Stimulated activated CD4-positive, alpha-beta T cell treated with anti-CD3 and anti-CD28 coated beads, Interleukin-12 subunit alpha, Interleukin-12 subunit beta, amount 100 ng/mL, for 24 hours (primary cell): ENCODE measurements at places on chromosomes 12 and 14.

GRCh38 chr14:68627050-68627867, 165.6 kb downstream of the ZFP36L1 start:
- no peak for DNase-seq

- peak; percentile 31 for DNase-seq
Measured at GRCh38 chr14:68627868-68628604, 164.8 kb downstream of the ZFP36L1 start.

GRCh38 chr12:31737345-31737744, 8.5 kb upstream of the AMN1 start:
- DNase-seq, result no peak

DNA sequence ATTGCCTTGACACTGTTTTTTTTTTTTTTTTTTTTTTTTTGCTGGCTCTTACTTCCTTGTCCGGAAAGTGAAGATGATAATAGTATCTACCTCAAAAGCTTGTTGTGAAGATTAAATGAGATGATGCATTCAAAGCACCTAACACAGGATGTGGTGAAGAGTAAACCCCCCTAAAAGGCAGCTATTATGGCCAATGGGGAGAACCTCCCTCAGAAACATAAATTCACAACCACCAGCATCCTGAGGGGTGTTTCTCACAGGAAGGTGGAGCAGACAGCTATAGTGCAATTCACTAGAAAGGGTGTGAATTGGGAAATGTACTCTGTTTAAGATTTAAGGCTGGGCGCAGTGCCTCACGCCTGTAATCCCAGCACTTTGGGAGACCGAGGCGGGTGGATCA, 85.4 kb upstream of the CRY1 start:
- no peak for DNase-seq

DNA sequence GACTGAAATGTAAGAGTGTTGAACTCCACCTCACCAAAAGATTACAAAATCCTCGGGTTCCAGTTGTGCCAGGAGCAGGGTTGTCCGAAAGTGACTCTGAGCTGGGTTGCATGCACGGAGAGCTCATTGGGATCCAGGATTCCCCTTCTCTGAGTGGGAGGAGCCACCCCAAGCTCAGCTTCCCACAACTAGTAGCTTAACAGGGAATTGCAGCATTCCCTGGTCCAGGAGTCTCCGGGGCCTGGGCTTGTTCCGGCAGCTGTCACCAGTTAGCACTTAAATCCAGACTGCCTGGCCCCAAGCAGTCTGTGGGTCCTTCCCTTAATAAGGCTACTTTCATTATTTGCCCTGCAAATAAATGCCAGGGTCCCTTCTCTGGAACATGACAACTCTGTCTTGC, 50.1 kb downstream of the CD9 start:
- no peak for DNase-seq

- DNase-seq, result no peak
Measured at GRCh38 chr14:89477391-89477790, 60.4 kb upstream of the FOXN3 start.

DNA sequence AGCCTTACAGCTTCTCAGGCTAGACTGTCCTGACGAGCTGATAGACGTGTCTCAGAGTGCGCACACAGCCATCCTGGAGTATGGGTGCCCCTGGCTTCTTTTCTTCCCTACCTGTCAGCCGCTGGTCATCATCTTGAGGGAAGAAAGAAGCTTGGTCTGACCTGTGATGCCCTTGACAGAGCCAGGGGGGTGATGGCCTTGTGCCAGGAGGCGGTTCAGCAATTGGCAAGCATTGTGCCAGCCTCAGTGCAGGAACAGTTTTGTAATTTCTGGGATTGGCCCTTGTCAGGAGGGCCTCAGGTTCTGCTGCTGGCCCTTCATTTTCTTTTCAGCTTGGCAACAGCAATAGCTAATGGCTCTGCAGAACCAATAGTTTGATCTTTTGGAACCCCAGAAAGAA, 80.1 kb downstream of the ADCK1 start:
- DNase-seq, result no peak

- no peak for DNase-seq
Measured at GRCh38 chr12:82746668-82747067, 60.0 kb downstream of the TMTC2 start.

DNA sequence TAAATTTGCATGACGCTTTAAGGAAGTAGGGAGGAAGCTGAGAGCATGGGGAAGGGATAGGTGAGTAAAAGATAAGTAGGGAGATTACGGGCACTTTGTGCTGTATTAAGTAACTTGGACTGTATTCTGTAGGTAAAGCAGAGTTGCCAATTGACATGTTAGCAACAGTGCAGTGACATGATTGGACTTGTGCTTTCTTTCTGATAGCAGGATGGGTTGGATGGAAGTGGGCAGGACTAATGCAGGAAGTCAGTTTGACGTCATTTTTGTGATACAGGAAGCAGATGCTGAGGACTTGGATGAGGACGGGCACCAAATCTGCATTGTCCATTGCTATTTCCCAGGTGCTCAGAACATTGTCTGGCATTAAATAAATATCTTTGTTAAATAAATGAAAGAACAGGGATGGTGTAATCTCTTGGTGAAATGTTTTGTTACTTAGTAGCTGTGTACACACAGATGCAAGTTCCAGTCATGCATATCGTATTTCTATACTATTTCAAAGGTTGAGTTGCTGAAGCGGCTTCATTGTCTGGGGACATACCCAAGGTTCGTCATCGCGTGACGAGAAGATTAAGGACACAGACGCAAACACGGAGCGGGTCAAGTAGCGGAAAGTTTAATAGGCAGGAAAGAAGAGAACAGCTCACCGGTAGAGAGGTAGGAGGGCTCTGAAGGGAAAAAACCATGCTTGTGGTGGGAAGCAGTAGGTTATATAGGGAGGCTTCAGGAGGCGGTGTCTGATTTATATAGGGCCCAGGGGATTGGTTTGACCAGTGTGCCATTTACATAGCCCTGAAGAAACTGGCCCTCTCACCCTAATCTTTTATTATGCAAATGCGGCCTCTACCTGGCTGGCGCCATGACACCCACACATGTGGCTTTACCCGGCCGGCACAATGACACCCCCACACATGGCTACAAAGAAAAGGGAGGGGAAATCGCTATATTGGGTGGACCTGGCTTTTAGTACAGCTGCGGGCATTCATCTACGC, 30.7 kb downstream of the GUCY2C start:
- DNase-seq, result no peak

- DNase-seq, result no peak
Measured at GRCh38 chr12:3197131-3197818, 120.1 kb downstream of the TSPAN9 start.

- DNase-seq, result no peak
Measured at GRCh38 chr12:76259106-76259505, 89.1 kb downstream of the BBS10 start.

DNA sequence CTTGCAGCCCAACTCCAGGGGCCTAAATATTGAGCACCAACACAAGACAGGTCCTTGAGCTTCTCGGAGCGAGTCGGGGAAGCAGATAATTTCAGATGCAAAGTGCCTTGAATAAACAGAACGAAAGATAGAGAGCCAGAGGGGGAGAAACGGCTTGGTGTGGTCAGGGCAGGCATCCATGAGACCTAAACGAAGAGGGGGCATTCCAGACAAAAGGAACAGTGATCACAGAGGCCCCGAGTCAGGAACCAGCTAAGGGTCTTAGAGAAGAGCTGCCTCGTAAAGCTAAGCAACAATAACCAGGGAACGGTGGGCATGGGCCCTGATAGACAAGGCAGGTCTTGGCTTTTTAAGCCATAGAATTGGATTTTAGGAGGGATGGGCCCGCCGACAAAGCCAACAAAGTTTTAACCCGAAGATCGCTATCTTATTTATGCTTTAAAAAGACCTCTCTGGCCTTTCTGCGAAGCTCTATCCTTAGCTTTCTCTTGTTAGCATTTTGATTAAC, 421 bp upstream of the ACADS start:
- no peak for DNase-seq

- no peak for DNase-seq
Measured at GRCh38 chr12:15293731-15294130, 28.6 kb upstream of the PTPRO start.

- DNase-seq, result no peak
Measured at GRCh38 chr14:94113073-94113472, 2.5 kb downstream of the IFI27 start.

DNA sequence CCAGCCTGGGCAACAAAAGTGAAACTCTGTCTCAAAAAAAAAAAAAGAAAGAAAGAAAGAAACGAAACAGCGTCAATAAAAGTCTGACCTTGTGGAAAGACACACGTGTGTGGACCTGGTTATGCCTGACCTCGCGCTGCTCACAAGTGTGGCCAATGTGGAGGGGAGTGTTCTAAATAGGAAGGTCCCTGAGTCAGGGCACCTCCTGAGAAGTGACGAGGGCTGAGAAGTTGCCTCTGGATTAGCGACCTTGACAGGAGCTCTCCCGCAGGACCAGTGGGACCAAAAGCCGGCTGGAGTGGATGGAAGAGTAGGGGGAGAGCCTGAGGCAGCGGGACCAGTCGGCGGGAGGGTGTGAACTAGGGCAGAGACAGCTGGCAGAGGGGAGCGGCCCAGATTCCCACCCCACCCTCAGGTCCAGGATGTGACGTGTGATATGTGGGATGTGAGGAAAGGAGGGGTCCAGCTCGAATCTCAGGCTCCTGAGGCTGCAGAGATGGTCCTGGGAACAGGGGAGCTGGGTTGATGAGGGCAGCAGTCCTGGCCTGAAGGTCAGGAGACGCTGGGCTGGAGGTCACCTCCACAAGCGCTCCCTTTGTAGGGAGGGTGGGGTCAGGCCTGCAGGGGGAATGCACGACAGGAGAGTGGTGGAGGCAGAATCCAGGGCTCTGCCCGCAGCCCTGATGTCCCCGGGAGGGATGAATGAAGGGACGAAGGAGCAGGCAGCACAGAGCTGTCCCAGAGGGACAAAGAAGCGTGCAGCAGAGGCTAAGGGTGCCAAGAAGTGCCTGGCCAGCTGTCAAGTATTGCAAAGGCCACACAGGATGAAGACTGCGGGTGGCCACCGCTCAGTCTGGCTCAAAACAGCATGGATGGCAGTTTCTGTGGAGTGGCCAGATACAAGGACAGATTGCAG, 24.8 kb upstream of the GPR68 start:
- no peak for DNase-seq

DNA sequence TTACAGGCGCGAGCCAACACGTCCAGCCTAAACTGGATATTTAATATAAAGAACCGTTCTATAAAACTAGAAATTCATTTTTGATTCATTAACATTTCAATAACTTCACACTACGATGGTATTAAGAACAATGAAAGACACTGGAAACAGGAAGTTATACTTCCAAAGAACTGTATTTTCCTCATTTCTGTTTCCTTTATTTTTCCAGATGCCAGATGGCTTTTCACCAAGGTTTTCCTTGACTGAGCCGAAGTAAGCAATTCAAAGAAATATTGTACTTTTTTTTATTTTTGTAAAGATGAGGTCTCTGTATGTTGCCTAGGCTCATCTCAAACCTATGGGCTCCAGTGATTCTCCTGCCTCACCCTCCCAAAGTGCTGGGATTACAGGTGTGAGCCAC, 28.2 kb downstream of the EEA1 start:
- no peak for DNase-seq

GRCh38 chr12:68403711-68404110, 71.5 kb upstream of the MDM1 start:
- DNase-seq, result no peak

DNA sequence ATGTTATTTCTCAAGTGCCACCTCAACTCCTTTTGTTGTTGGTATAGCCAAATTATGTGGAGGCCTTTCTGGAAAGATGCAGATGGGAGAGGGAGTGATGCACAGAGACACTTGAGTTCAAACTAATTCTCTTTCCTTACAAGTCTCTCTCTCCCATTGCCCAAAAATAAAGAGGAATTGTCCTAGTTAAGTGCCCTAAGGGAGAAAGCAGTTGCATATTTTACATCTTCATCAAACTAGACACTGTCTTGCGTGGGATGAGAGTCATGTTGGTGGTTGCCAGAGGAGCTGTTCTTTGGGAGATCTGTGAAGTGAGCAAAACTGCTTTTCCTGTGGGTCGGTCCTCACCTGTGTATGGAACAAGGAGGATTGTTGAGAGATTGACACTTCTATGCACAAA, 72.2 kb downstream of the EP400 start:
- DNase-seq, result no peak

- no peak for DNase-seq
Measured at GRCh38 chr12:30994274-30994673, 67.7 kb downstream of the TSPAN11 start.

DNA sequence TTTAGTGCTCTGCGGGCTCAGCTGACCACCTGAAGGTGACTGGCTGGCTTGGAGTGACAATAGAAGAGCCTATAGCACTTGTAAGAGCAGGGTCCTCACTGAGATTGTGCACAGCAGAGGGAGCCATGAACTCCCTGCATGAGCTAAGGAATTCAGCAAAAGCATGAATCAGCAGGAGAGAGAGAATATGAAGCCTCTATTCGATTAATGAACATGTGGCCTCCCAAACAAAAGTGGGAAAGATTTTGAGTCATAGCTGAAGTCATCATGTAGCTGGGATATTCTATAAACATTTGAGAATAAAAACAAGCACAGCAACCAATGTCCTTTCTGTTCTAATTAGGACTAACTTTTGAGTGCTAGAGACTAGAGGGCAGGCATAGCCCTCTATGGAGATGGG, 626.6 kb downstream of the DIO2 start:
- no peak for DNase-seq

GRCh38 chr12:122917507-122918121, 21.7 kb upstream of the VPS37B start:
- no peak for DNase-seq

DNA sequence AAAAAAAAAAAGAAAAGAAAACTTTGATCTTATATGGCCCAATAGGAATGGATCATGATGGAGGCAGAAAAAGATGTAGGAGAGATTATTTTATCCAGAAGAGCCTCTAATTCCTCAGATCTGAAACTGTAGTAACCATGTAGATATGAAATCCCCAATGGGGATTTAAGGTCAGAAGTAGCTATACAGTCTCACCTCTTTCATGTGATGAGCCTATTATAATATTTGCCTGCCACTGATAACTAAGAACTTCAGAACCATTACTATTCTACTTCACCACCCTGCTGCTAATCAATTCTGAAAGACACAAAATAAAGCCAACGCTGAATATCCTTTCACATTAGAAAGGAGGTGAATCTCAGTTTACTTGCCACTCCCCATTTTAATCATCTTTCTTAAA, 29.3 kb downstream of the BAZ1A start:
- DNase-seq, result no peak
